NCI-H748 treated with DMSO at 0.1 percent for 48 hours (cell line): ENCODE measurements at places on chromosomes 11 and 22.

DNA sequence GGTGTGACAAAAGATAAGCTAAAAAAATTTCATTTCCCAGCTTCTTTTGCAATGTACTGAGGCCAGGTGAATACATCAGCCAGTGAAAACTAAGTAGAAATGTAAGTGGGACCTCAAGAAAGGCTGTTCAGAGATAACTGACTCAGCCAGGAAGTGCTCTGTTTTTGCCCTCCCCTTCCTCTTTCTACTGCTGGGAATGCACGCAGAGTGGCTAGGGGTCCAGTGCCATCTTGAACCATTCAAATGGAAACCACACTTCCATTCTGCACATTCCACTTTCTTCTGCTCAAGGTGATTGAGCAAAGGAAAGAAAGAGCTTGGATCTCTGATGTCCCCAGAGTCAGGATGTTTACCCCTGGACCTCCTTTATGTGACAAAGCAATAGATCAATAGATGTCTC, 27.8 kb upstream of the LMO2 start:
- no peak for DNase-seq

DNA sequence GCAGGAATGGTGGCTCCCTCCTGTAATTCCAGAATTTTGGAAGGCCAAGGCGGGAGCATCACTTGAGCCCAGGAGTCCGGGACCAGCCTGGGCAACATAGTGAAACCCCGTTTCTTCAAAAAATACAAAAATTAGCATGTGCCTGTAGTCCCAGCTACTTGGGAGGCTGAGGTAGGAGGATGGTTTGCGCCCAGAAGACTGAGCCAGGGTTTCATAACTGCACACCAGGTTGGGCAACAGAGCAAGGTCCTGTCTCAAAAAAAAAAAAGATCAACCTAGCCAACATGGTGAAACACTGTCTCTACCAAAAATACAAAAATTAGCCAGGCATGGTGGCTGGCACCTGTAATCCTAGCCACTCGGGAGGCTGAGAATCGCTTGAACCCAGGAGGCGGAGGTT, 6.4 kb downstream of the A4GALT start:
- no peak for DNase-seq

- no peak for DNase-seq
Measured at GRCh38 chr22:27336151-27337090, 465.1 kb downstream of the MN1 start.

DNA sequence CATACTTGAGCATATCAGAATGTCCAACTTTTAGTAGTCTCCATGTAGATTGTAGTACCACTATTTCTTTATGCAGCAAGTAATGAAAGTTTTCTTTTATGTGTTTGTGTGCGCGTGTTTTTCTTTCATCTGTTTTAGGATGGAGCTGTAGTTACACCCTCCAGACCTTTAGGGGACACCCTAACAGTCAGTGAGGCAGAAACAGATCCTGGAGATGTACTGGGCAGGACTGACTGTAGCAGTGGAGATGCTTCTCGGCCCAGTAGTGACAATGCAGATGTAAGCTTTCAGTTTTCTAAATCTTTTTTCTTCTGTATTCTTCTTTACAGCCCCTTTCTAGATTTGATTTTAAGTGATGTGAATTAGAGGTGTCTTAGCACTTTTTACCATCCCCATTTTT, 79.9 kb upstream of the GRIK4 start:
- DNase-seq, result no peak

DNA sequence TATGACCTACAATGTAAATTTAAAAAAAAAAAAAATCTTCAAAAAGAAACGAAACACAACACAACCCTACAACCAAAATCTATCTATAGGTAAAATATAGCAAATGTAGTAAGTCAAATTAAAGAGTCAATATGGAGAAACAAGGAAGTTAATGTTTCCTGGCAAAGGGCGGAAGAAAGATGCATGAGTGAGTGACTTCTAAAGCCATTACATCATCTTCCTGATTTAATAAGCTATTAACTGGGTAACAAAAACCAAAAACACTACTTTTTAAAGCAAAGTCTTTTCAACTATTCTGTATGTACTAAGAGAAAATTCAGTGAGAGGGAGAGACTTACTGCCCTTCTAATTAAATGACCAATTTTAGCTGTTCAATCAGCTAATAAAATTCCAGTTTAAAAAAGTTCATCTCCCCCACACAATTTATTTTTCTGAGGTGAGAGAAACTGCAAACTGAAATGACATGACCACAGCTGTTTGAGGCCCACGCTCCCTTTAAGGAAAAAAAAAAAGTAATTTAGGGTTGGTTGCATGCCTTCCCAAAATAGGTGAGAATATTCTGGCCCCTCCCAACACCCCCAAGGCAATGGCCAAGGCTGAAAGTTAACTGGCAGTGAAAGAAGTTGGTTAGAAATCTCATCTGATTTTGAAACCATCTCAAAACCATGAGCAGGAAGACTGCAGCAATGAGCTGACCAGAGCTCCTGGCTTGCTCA, 5.9 kb downstream of the SF1 start:
- no peak for DNase-seq

GRCh38 chr11:46951864-46952263, 15.3 kb downstream of the CSTPP1 start:
- no peak for DNase-seq

DNA sequence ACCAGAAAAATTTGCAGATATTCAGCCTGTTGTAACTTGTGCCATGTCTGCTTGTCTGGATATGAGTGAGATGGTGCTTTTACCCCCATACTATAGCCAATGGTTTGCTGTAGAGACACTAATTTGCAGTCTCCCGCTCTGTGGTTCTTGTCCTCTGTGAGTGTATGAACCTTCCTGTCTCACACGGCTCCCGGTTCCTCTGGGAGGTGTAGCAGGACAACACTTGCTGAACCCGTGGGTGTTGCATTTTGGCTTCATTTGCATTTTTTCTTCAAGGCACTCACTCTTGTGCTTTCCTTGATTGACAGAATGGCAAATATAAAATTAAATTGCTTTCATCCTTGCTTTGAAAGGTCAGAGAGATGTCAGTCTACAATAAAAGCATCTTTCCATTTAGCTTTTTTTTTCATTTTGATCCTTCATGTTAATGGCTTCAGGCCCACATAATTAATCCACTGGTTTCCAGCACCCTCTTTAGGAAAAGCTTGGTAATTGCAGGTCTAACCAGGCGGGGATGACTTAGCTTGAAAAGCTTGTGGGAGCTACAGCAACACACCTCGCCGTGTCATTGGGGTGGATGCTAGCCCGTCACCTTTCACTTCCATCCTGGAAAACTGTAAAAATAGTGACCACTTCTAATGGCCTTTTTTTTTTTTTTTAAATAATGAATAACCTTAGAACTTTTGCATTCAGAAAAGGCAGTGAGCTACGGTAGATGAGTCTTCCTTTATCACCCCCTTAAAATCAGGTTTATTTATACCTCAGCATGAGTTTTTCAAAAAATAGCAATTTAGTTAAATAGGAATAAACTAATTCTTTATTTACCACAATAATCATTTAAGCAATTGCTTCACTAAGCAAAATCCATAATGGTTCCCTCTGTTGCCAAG, 27.4 kb upstream of the ST14 start:
- peak; percentile 38 for DNase-seq

- DNase-seq, result no peak
Measured at GRCh38 chr11:1274501-1274900, 34.9 kb downstream of the TOLLIP start.

DNA sequence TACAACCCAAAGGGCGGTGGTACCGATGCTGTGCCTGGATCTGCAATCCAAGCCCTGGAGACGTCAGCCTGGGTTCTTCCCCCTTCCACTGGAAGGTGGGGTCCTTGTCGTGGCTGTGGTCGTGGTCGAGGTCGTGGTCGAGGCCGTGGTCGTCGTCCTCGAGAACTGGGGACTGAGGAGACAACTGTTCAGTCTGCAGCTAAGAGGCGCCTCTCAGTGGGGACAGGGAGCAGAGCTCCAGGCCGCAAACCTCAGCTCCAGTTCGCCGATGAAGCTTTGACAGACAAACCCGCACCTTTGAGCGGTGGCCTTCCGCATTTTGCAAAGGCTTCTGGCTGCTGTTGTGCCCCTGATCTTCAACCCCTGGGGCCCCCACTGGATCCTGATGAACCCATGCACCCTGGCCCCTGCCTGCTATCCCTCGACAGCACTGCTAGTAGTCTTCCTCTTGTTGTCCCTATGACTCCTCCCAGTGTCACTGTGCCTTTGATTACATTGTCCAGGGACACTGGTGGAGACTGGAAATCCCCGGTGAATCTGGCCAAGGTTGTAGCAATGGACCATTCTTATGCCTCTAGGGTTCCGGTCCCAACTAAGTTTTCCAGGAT, 1.5 kb downstream of the KDM4F start:
- DNase-seq, result no peak

GRCh38 chr11:44775366-44775984, 48.7 kb downstream of the TSPAN18 start:
- no peak for DNase-seq

DNA sequence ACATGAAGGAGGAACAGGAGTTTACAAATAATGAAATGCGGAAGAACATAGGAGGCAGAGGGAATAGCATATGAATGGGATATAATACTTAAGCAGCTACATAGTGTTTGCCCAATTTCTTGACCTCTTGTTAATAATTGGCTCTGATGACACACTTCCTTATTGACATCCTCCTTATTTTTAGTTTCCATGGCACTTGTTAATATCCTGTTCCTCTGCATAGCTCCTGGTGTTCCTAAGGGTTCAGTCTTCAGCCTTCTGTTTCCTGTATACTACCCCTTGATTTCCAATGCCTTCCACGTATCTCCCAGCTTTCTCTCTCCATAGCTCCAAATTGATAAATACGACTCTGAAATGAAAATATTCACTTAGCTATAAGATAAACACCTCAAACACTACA, 663.8 kb upstream of the API5 start:
- DNase-seq, result no peak

DNA sequence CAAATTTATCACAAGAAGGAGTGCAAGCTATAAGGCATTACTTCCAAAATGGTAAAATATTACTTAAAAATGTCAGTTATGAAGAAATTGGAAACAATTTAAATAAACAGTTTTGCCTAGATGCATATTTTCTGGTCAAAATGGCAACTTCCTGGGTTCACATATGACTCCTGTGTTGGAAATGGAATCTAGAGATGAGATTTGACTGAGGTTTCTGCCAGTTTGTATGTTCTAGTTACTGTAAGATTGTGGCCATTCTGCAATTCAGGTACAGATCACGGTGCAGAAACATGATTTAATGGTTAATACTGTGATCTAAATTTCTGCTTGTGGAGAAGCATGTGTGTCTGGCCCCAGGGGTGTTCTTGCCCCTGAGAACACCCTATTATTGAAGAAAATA, 3.4 kb upstream of the OR4C6 start:
- no peak for DNase-seq

- peak; percentile 84 for DNase-seq
Measured at GRCh38 chr11:126090452-126090851, 27.8 kb upstream of the CDON start.

GRCh38 chr11:106840146-106840545, 178.1 kb downstream of the GUCY1A2 start:
- DNase-seq, result no peak

DNA sequence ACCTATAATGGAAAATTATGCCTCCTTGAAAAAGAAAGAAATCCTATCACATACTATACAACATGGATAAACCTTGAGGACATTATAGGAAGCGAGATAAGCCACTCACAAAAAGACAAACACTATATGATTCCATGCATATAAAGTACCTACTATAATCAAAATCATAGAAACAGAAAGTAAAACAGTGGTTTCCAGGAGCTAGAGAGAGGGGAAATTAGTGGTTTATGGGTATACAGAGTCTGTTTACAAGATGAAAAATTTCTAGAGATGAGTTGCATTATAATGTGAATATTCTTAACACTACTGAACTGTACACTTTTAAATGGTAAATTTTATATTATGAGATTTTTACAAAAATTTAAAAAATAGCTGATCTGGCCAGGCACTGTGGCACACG, 40.5 kb upstream of the ARHGAP42 start:
- DNase-seq, result no peak

- DNase-seq, result no peak
Measured at GRCh38 chr22:36445158-36445668, 36.2 kb downstream of the TXN2 start.

- no peak for DNase-seq
Measured at GRCh38 chr11:44767421-44767820, 40.7 kb downstream of the TSPAN18 start.

- no peak for DNase-seq
Measured at GRCh38 chr22:30279932-30280331, 9.4 kb downstream of the CASTOR1 start.

DNA sequence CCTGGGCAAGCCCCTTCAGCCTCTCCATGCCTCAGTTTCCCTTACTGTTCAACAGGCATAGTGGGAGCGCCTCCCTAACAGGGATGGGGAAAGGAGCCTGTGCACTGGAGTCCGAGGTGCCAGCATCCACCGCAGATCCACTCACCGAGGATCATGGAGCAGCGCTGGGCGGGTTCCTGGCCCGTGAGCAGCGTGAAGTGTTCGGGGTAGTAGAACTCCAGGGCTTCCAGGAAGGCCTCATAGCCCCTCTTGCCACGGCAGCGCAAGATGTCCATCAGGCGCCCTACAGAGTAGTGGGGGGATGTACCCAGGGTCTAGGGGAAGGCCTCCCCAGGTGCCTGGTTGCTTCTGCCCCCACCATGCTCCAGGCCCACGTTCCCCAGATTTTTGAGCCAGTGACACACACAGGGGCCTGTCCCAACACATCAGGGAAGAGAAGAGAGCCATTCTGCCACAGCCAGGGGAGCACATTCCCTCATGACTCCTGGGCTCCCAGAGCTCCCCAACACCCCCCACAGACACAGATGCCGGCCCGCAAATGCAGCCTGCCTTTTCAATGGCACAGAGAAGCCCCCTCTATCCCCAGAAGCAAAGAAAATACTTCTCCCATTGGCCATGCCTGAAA, 1.3 kb downstream of the CARD10 start:
- DNase-seq, result no peak

GRCh38 chr11:126720539-126721235, 279.9 kb downstream of the KIRREL3 start:
- DNase-seq, result no peak

GRCh38 chr11:11263238-11264005, 89.6 kb downstream of the CSNK2A3 start:
- DNase-seq, result peak; percentile 75

GRCh38 chr11:8092587-8093424, 11.8 kb downstream of the TUB start:
- peak; percentile 37 for DNase-seq

- no peak for DNase-seq
Measured at GRCh38 chr11:70251659-70252321, 18.7 kb upstream of the PPFIA1 start.

DNA sequence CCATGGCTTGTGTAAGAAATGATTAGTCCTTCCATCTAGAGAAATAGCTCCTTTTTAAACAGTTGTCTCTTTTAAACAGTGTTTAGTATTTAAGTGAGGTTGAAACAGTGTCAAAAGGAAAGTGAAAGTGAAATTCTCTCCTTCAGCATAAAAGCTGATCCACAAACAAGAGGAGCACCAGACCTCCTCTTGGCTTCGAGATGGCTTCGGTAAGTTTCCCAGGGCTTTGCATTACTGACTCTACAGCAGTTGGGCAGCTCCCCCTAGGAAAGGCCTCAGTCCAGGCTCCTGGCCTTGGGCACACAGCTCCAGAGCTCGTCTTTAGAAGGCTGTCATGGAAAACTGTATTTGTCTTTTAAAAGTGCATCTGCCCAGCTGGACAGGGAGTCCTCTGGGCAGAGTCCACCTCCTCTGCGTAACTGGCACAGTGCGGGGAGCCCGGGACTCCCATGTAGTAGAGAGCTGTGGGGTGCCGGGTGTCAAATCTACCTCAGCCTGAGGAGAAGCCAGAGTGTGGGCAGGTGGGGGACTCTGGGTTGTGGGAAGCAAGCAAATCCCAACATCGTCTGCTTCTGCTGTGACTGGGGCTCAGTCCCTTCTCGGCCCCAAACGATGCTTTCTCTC, at the start of gene PLAAT4:
TSS of gene PLAAT4 (plus strand) at position 140 of the 624 bp plus-strand sequence. CDS start at position 201, 61 bp downstream.
- DNase-seq, result no peak

- DNase-seq, result no peak
Measured at GRCh38 chr11:120316880-120317688, 8.0 kb upstream of the TLCD5 start.
